Activated T-cell treated with anti-CD3 and anti-CD28 coated beads, Interleukin-2, amount 50 U/mL, for 48 hours (primary cell): ENCODE measurements at places on chromosomes 12 and 14.

DNA sequence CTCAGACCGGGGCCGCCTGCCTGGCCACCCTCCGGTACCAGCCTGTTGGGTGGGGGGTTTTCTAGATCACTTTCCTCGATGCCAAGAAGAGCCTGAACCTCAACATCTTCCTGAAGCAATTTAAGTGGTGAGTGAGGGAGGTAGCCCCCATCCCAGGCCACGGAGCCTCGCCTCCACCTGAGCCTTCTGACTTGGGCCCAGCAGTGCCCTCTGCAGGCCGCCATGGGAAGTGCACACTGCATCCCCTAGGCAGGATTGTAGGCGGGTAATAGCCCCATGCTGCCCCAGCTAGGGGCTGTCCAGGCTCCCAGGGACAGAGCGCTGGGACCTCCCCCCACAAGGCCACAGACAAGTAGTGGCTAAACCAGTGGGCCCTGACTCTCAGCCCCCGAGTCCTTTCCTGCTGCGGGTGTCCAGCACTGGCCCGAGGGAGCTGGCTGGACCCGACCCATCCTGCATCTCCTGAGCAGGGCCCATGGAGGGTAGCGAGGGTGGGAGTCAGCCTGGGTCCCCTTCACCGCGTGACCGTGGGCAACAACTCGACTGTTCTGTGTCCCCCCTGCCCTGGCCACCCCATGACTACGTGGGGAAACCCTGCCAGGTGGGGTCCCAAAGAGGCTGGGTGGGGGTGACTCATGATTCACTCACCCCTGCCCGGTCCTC lies 15.3 kb upstream of the ADSS1 start:
- DNase-seq, result peak; percentile 86

DNA sequence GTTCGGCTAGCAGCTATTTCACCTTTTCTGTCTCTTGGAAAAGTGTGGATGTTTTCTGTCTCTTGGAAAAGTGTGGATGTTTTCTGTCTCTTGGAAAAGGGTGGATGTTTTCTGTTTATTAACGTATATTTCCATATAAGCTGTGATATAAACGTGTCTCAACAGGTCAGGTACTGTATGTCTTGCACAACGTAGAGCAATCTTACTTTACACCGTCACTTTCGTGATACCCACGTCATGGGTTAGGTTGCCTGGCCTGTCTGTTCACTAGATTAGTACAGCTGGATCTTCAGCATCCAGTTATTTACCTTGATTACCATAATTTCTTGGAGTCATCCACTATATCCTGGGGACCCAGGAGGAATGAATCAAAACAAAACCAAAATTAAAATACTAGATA lies 14.1 kb downstream of the CLEC7A start:
- no peak for DNase-seq

GRCh38 chr12:61869796-61870195 lies 390.4 kb upstream of the USP15 start:
- no peak for DNase-seq

- DNase-seq, result no peak
These were observed at the start of gene GLI1 for GRCh38 chr12:57459750-57460467. Gene GLI1 (plus strand): TSS chr12:57459785. CDS start chr12:57463692, 3,907 bp downstream.

DNA sequence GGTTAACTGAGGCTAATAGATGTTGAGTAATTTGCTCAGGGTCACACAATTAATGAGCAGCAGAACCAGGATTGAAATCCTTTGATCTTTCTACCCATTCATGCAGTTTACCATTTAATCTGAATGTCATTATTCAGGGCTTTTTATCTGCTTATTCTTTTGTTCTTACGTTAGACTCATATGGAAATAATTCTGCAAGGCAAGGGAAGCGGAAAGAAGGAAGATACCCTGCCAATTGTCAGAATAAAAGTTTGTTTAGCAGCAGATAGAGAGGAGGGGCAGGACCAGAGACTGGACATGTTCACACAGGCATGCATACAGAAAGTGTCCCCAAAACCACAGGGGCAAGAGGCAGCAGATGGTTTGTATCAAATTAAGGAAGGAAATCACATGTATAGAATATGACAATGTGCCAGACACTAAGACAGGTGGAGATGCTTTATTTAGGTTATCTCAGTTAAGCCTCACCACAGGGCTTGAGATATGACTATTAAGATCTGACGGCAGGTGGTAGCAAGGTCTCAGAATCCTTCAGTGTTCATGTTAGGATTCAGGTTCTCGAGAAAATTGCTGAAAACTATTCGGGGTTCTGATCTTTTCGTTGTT lies 29.8 kb downstream of the BRMS1L start:
- DNase-seq, result no peak

GRCh38 chr14:77964586-77964985 lies 164.7 kb downstream of the ADCK1 start:
- no peak for DNase-seq

GRCh38 chr14:23307146-23307530 lies 505 bp downstream of the BCL2L2 start:
- no peak for DNase-seq

DNA sequence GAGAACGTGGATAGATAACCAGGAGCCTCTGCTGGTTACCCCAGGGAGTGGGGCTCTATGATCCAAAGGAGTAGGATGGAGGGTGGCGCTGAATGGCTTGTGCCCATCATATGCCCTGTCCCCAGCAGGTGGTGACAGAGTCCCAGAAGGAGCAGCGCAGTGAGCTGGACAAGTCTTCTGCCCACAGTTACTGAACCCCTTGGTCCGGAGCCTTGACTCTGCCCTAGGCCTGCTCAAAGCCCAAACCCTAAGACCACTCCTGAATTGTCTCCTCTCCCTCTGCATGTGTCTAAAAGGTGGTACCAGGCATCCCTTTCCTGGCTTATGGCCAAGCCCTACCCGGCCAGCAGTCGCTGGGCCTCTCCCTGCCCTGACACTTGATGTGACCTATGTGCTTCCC lies 3.2 kb downstream of the PRPH start:
- DNase-seq, result peak; percentile 26

- no peak for DNase-seq
These were observed 466.5 kb downstream of the TMTC2 start for GRCh38 chr12:83153177-83153576.

DNA sequence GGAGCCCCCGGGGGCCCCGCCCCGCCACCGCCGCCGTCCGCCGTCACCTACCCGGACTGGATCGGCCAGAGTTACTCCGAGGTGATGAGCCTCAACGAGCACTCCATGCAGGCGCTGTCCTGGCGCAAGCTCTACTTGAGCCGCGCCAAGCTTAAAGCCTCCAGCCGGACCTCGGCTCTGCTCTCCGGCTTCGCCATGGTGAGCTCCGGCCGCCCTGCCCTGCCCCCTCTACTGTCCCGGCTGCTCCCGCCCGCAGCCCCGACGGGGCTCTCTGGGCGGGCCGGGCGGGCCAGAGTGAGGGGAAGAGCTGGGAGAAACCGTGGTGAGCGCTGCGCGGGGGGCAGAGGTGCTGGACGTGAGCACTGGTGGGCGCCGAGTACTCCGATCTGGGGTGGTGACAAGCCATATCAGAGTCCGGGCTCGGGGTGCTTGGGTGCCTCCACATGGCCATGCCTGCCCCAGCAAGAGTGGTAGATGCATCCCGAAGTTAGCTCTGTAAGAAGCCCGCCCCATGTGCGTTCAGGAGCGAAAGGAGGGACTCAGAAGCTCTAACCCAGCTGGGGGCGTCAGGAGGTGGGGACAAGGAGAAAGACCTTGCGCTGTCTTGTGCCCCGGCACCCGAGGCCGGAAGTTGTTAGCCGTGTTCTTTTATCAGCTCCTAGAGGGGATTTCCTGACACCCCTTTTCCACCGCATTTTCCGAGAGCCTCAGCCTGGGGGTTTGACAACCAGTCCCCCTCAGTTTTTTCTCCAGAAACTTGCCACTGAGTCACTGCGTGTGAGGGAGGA lies 717 bp downstream of the ORAI1 start:
- DNase-seq, result peak; percentile 91

DNA sequence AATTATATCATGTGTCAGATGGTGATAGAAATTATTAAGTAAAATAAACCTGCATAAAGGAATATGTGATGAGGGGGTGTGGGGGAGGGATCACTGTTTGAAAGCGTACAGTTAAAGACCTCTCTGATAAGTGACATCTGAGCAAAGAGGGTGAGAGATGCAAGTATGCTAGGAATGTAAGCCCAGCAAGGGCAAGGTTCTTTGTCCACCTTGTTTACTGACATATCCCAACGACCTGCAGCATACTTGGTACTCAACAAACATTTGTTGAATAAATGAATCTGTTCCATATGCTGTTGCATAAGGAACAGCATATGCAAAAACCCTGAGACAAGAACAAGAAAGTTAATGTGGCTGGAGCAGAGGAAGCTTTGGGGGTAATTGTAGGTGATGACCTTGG lies 12.0 kb upstream of the MDM1 start:
- no peak for DNase-seq

GRCh38 chr14:72462056-72462455 lies 431.8 kb downstream of the DPF3 start:
- DNase-seq, result no peak
